ENCODE measurements at places on chromosomes 1 and 21. TPM values are rescaled to one million over a fixed set of nuclear protein-coding genes. Genes with fewer than 3 reads are reported as not detected.

The HSD3B2 gene
- total RNA-seq, result not detected

GRCh38 chr1:246971090-246971721 is 36.7 kb downstream of the ZNF695 start:
- DNase-seq, result peak; percentile 6

- no peak for DNase-seq
Measured at GRCh38 chr1:145886390-145886789, 724 bp upstream of the ANKRD35 start.

DNA sequence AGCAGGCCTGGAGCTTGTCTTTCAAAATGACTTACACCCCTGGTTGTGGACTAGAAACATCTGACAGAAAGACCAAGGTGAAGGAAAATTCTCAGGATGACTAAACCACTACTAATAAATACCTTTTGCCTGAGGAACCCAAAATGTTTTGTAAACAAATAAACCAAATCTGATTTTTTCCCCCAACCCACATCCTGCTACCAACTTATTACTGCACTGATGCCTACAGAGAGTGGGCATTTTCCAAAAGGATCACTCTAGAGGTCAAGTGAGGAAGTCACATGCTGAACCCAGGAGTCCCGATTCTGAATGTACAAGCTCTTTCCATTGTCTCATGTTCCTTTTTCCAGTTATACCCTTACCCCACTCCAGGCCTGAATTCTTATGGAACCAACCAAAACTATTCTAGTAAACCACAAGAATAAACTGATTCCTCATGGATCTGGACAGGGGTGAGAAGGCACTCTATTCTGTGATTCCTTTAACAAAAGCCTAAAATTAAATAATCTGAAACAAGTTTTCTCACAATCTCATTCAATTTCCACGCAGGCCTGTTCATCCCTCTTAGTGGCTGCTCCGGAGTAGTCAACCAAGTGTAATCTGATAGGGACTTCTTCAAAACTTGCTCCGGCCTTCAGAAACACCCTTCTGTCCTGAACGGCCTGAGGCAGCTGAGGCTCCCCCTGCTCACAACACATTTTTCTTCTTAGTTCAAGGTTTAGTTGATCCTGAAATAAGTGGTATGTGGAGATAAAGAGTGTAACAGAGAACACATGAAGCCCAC is 1.4 kb downstream of the PI4KB start:
- DNase-seq, result no peak

- no peak for DNase-seq
Measured at GRCh38 chr1:89938171-89939055, 56.5 kb upstream of the ZNF326 start.

- DNase-seq, result no peak
Measured at GRCh38 chr1:160993544-160994193, 27.3 kb downstream of the F11R start.

The SPRR1A gene
- total RNA-seq, result not detected

- DNase-seq, result no peak
Measured at GRCh38 chr1:91682882-91683597, 182.4 kb downstream of the CDC7 start.

- DNase-seq, result no peak
Measured at GRCh38 chr1:66852870-66853269, 51.8 kb upstream of the INSL5 start.

- DNase-seq, result no peak
Measured at GRCh38 chr1:80673935-80674597, 1126.7 kb upstream of the ADGRL2 start.

- no peak for DNase-seq
Measured at GRCh38 chr1:228004856-228005462, 1.8 kb upstream of the WNT3A start.
